SK-MEL-5 (cell line): ENCODE measurements at places on chromosomes 6 and 20. TPM values are rescaled to one million over a fixed set of nuclear protein-coding genes. Genes with fewer than 3 reads are reported as not detected.

Gene GPRC6A
- total RNA-seq, result not detected in 2 replicates

Gene ZSCAN31
- total RNA-seq, result 2.3 and 4.3 TPM in 2 replicates

Gene MBOAT1
- 27.8 and 30.2 TPM in 2 replicates for total RNA-seq

Gene ZSCAN9
- total RNA-seq, result 9.0 and 9.9 TPM in 2 replicates

Gene C6orf141
- not detected in 2 replicates for total RNA-seq

Gene PHF1
- 19.8 and 20.6 TPM in 2 replicates for total RNA-seq

DNA sequence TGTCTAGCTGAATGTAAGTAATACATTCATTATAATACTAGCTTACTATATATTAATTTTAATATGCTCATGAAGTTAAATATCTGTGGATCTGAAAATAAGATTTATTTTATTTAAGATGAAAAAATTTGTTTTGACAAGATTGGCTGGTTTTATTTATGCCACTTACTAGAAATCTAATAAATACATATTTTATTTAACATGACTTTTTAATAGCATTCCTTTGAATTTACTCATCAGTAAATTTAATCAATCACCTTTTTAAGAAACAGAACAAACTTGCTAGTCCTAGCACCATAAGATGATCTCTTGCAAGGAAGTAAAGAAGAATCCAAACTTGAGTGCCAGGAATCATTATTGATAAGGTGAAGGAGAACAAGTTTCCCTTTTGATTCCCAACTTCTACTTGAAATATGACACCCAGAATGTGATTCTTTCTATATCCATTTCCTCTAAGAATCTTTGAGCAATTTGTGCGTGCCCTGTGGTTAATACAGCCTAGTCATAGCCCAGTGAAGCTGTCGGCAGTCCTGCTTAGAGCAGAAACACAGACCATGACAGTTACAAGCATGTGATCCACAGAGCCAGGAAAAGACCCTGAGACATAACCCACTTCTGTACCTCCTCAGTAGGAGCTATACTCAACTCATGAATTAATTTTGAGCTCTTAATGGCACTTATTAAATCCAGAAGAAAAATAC lies 282.3 kb upstream of the QKI start:
- no peak for DNase-seq

GRCh38 chr6:41191569-41191968 lies 9.4 kb downstream of the TREML2 start:
- peak; percentile 64 for DNase-seq

DNA sequence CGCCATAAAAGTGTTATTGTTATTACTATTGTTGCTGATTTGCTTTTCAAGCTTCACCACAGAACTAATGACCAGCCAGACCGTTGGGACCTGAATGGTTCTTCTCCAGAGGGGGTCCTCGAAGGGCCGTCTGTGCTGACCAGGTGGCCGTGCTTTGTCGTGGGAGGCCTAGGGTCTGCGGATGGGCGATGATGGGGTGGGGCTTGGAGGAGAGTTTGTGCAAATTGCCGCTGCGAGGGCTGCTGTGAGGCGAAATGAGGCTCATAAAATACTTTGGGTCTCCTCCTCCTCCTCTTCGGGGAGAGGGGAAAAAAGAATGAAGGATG lies 6.0 kb upstream of the ZBTB22 start:
- DNase-seq, result no peak

DNA sequence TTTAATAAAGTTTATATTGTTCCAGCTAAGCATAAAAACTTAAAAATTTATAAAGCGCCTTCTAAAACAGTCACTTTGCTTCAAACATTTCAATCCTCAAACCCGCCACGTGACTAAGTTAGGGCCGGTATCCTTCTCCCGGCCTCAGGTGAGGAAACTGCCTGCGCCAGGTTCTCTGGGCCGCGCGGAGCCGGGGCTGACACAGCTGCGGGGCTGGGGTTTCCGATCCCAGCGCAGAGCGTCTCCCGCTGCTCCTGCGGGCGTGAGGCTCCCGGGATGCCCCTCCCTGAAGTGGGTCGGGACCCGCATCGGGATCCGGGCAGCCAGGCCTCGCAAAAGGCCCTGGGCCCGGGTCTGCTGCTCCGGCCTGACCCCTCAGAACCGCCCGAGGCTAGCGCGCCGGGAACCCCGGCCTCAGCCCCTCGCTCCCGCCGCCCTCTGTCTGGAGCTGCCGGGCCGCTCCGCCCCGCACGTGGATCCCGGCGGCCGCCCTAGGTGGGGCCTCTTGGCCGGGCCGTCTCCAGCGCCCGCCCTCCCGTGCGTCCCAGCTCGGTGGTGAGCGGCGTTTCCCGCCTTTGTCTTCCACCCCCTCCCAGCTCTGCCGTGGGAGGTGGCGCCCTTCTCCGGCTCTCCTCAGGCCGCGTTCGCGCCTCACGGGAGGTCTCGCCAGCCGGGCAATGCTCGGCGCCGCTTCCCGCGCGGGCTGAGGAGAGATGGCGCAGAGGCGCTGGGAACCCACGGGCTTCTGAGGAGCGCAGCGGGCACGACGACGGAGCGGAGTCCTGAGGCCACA lies 267.9 kb downstream of the DLL1 start:
- no peak for DNase-seq

DNA sequence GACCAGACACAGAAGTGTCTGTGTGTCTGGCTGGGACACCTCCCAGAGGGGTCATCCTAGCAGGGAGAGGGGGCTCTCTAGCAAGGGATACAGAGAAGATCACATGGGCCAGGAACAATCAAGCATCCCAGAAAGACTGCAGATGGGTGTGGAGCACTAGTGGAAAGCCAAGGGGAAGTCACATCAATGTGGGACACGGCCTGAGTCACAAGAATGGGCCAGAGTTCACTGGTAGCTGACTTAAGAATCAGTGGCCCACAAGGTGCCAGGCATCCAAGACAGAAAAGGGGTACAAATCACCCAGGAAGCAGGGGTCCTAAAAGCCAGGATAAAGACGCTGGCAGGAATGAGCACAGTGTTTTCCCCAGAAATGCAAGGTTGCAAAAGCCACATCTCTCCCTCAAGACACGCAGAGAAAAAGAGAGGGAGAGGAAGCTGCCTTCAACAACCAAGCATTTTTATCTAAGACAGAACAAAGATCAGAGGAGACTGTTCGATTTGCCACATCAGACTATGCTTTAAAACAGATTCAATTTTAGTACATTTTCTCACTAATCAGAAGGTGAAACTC lies 113.6 kb upstream of the DST start:
- DNase-seq, result no peak

DNA sequence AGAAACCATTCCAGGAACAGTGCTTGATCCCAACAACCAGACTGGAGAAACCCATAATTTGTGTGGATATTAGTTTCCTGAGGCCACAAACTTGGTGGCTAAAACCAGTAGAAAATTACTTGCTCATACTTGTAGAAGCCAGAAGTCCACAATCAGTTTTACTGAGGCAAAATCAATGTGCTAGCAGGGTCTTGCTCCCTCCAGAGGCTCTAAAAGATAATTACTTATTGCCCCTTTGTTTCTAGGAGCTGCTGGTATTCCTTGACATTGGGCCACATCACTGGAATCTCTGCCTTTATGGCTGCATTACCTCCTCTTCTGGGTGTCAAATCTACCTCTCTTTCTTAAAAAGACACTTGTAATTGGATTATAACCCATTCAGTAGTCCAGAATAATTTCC lies 142.2 kb upstream of the SAMD5 start:
- no peak for DNase-seq

DNA sequence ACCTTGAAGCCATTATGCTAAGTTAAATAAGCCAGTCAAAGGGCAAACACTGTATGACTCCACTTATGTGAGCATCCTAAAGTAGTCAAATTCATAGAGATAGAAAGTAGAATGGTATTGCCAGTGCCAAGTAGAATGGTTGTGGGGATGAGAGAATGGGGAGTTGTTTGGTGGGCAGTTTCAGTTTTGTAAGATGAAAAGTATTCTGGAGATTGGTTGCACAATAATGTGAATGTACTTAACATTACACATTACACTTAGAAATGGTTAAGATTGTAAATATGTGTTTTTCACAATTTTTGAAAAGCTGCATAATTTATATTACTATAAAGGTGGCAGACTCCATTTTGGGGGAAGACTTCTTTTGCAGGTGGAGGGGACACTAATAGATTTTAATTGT lies 51.3 kb upstream of the CARMIL1 start:
- DNase-seq, result no peak

DNA sequence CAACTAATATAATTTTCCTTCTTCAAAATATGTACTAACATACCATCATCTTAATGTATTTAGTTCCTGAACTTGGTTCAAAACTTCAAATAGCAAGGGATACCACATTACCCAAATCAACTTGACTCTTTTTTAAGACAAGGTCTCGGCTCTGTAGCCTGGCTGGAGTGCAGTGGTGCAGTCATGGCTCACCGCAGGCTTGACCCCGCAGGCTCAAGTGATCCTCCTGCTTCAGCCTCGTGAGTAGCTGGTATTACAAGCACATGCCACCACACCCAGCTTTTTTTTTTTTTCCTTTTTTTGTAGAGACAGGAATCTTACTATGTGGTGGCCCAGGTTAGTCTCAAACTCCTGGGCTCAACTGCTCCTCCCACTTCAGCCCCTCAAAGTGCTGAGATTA lies 55.9 kb upstream of the LYRM2 start:
- no peak for DNase-seq

- no peak for DNase-seq
Observed at GRCh38 chr6:37368961-37369320, 15.2 kb downstream of the RNF8 start.

DNA sequence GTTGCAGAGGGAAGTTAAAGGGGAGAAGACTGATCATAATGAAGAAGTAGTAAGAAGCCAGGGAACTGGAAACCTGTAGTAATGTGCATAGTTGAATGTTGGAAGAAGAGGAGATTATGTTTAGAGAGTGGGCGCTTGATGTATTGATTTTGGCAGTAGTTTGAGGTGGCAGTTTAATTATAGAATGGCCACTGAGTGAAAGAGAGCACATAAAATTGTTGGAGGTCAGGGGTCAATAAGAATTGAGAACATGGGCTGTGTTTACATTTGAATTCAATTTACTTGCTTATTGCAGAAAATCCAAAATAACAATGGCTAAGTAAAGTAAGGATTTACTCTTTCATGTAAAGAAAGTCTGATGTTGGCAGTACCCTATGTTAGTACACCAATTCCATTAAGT lies 15.7 kb downstream of the VTA1 start:
- no peak for DNase-seq
